Activated CD4-positive, alpha-beta memory T cell treated with anti-CD3 and anti-CD28 coated beads, Interleukin-2, amount 10 ng/mL, durations not matched to agents 7 days and 5 days (primary cell): ENCODE measurements at places on chromosomes 12 and 14.

- H3K27ac ChIP-seq: no peak overlapping the region
- no peak overlapping the region for H3K4me3 ChIP-seq
- peaks cover 27% of the 10 kb centered on the region for H3K36me3 ChIP-seq
- H3K27me3 ChIP-seq: no peaks in the 10 kb centered on the region
- peaks cover 38% of the 10 kb centered on the region for H3K4me1 ChIP-seq
These were observed 3.1 kb upstream of the AP4S1 start for GRCh38 chr14:31022386-31022785.

- H3K27ac ChIP-seq: no peak overlapping the region
- H3K36me3 ChIP-seq: no peaks in the 10 kb centered on the region
- peaks cover 24% of the 10 kb centered on the region for H3K27me3 ChIP-seq
- no peak for DNase-seq
These were observed 50.2 kb upstream of the OTX2 start for GRCh38 chr14:56860441-56860840.

DNA sequence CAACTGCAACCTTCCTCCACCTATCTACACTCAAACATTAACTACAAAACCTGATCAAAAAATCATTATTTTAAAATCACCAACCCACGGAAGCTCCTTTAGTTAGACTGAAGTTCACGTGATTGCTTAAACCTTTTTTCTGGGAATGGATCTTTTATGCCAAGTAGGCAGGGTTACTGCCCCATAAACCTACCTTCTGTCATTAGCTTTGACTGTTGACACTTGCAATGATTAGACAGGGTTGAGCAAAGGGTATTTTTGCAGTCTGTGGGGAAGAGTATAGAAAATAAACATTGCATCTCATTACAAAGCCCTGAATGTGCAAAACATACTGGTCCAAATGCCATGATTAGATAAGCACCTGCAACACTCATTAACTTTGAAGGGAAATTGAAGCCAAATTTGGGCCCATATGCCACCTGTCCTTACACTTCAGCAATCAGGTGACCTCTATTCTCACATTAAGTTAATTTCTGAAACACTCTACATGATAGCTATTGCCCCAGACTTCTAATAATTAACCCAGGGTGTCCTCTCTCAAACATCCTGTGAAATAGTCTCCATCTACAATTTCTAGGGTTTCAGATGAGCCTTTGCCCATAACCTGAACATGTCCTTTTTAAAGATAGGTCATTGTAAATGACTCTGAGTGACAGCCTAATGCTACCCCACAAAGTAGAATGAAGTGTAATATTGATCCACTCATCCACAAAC is 156.0 kb upstream of the PLEKHG7 start:
- H3K36me3 ChIP-seq: peaks cover 11% of the 10 kb centered on the region
- no peaks in the 10 kb centered on the region for H3K27me3 ChIP-seq
- no peak overlapping the region for H3K4me3 ChIP-seq
- no peak overlapping the region for H3K27ac ChIP-seq
- no peak for DNase-seq

- H3K4me1 ChIP-seq: no peaks in the 10 kb centered on the region
- no peaks in the 10 kb centered on the region for H3K27me3 ChIP-seq
- no peak overlapping the region for H3K4me3 ChIP-seq
These were observed 91.6 kb upstream of the PTPRQ start for GRCh38 chr12:80352474-80352873.

DNA sequence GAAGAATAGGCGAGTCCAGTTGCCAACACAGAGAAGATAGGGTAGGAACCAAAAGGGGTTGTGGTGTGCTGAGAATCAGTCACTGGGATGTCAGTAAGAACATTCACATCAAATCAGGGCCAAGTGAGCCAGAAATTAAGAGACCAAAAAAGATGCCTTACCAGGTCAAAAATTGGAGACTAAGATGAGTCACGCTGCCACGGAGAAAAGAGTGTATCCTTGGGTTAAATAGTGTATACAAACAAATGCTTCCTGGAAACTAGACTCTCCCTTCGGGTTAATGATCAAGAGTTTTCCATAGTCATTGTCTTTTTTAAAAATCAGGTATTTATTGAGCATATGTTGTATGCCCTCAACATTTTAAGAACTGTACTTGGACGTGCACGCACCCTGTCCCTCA is 45.2 kb upstream of the BAZ1A start:
- H3K36me3 ChIP-seq: peaks cover 3% of the 10 kb centered on the region
- DNase-seq: no peak
- H3K27me3 ChIP-seq: no peaks in the 10 kb centered on the region
- H3K4me1 ChIP-seq: no peaks in the 10 kb centered on the region

- H3K27ac ChIP-seq: no peak overlapping the region
- no peak for DNase-seq
- no peaks in the 10 kb centered on the region for H3K36me3 ChIP-seq
- no peak overlapping the region for H3K4me3 ChIP-seq
- peaks cover 2% of the 10 kb centered on the region for H3K4me1 ChIP-seq
These were observed 6.0 kb upstream of the AMN start for GRCh38 chr14:102916347-102917055.

DNA sequence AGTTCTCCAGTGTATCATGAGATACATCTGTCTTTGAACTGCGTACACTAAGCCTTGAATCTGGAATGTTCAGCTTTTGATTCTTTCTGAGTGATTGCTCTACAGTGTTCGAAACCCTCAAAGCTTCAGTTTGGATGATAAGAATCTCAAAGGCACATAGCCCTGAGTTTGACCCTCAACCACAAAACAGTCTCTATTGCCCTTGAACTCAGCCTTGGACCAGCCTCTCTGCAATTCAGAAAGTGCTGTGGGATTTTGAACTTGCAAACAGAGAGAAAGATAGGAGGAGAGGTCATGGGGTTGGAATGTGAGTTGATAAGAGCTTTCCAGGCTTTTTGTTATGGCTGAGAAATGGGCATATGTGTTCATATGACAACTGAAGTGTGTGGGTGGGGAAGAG is 100.3 kb downstream of the MYRFL start:
- H3K27ac ChIP-seq: no peak overlapping the region
- no peak overlapping the region for H3K4me3 ChIP-seq
- H3K36me3 ChIP-seq: no peaks in the 10 kb centered on the region
- H3K27me3 ChIP-seq: peaks cover 9% of the 10 kb centered on the region
- peaks cover 8% of the 10 kb centered on the region for H3K4me1 ChIP-seq

DNA sequence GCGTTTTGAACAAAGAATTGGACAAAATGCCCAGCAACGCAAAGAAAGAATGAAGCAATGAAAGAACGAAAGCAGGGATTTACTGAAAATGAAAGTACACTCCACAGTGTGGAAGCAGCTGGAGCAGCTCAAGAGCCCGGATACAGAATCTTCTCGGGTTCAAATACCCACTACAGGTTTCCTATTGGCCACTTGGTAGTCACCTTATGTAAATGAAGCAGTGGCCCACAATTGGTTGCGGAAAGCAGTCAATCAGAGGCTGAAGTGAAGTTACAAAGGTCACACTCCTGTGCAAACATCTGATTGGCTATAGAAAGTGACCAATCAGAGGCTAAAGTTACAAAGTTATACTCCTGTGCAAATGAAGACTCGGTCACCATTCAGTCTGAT is 15.0 kb upstream of the PPP1R13B start:
- DNase-seq: no peak
- H3K27me3 ChIP-seq: peaks cover 4% of the 10 kb centered on the region
- no peaks in the 10 kb centered on the region for H3K4me1 ChIP-seq

DNA sequence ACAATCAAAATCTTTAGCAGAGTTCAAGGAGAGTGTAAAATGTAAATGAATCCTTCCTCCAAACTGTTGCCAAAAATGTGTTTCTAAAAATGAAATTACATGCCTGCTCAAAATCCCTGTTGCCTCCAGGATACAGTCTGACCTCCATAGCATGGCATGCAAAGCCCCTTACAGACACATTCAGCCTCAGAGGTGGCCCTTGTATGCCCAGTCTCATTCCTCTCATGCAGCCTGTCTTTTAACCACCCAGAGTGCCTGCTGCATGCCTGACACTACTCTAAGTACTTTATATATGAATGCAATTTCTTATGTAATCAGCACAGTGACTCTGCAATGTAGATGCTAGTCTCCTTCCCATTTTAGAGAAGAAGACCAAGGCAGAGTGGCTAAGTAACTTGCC is 24.4 kb upstream of the PTPRQ start:
- H3K4me3 ChIP-seq: no peak overlapping the region
- H3K27me3 ChIP-seq: no peaks in the 10 kb centered on the region
- DNase-seq: no peak
- H3K4me1 ChIP-seq: no peaks in the 10 kb centered on the region
- no peaks in the 10 kb centered on the region for H3K36me3 ChIP-seq

- H3K27ac ChIP-seq: no peak overlapping the region
- peaks cover 8% of the 10 kb centered on the region for H3K27me3 ChIP-seq
- DNase-seq: no peak
These were observed 13.6 kb upstream of the CDCA4 start for GRCh38 chr14:105034315-105035039.

GRCh38 chr14:50599700-50600444 is 39.9 kb downstream of the ATL1 start:
- no peak overlapping the region for H3K4me3 ChIP-seq
- no peak for DNase-seq
- H3K36me3 ChIP-seq: no peaks in the 10 kb centered on the region
- H3K27me3 ChIP-seq: no peaks in the 10 kb centered on the region
- H3K27ac ChIP-seq: no peak overlapping the region

GRCh38 chr14:55583942-55584468 is 4.0 kb downstream of the KTN1 start:
- no peaks in the 10 kb centered on the region for H3K27me3 ChIP-seq
- DNase-seq: no peak
- H3K4me3 ChIP-seq: no peak overlapping the region
- H3K36me3 ChIP-seq: peaks cover 3% of the 10 kb centered on the region
- no peak overlapping the region for H3K27ac ChIP-seq

GRCh38 chr14:94701861-94702370 is 68.0 kb downstream of the GSC start:
- H3K36me3 ChIP-seq: no peaks in the 10 kb centered on the region
- DNase-seq: no peak
- H3K4me3 ChIP-seq: no peak overlapping the region
- H3K27ac ChIP-seq: no peak overlapping the region
- H3K4me1 ChIP-seq: no peaks in the 10 kb centered on the region

DNA sequence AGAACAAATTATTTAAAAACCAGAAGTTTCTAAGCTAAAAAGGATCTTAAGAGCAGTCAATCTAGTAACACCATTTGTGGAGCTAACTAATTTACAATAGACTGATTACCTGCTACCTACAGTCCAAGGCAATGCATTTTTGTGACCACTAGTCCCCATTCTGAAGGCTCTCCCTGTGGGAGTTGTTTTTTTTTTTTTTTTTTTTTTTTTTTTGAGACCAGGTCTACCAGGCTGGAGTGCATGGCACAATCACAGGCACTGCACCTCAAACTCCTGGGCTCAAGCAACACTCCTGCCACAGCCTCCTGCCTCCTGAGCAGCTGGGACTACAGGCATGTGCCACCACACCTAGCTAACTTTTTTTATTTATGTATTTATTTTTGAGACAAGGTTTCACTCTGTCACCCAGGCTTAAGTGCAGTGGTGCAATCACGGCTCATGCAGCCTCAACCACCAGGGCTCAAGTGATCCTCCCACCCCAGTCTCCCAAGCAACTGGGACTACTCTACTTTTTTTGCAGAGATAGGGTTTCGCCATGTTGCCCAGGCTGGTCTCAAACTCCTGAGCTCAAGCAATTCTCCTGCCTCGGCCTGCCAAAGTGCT is 3.9 kb downstream of the GNPTAB start:
- no peak for DNase-seq
- H3K4me1 ChIP-seq: peaks cover 72% of the 10 kb centered on the region
- no peak overlapping the region for H3K27ac ChIP-seq
- H3K36me3 ChIP-seq: peaks cover 6% of the 10 kb centered on the region
- H3K4me3 ChIP-seq: no peak overlapping the region

- H3K4me1 ChIP-seq: no peaks in the 10 kb centered on the region
- peaks cover 45% of the 10 kb centered on the region for H3K27me3 ChIP-seq
- no peak overlapping the region for H3K27ac ChIP-seq
These were observed 13.0 kb downstream of the TBX5 start for GRCh38 chr12:114392909-114393308.

- no peak for DNase-seq
- H3K4me3 ChIP-seq: no peak overlapping the region
- H3K4me1 ChIP-seq: peaks cover 13% of the 10 kb centered on the region
- H3K36me3 ChIP-seq: peaks cover 49% of the 10 kb centered on the region
- H3K27me3 ChIP-seq: no peaks in the 10 kb centered on the region
These were observed 93.8 kb upstream of the MON2 start for GRCh38 chr12:62372825-62373224.

DNA sequence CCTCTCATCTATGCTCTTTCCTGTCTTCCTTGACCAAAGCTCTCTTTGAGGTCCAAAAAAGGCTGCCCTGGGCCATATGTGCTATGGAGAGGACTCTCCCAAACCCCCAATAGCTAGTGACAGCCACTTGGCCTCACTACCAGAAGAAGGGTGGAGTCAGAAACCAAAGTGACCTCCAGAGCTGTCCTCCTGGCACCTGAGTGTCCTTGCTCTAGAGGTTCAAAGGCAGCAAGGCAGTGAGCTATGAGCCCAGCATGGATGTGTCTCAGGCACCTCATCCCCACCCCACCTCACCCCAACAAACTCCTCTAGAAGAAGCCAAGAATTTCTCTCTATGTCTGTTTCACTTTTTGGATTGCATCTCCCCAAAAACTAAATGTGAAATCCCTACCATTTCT is 4.1 kb upstream of the AQP5 start:
- peaks cover 4% of the 10 kb centered on the region for H3K36me3 ChIP-seq
- peaks cover 7% of the 10 kb centered on the region for H3K4me1 ChIP-seq
- H3K27ac ChIP-seq: no peak overlapping the region
- no peak overlapping the region for H3K4me3 ChIP-seq
- no peak for DNase-seq

- no peak for DNase-seq
- peaks cover 33% of the 10 kb centered on the region for H3K4me1 ChIP-seq
- no peaks in the 10 kb centered on the region for H3K27me3 ChIP-seq
- H3K4me3 ChIP-seq: no peak overlapping the region
- peaks cover 21% of the 10 kb centered on the region for H3K36me3 ChIP-seq
These were observed 88.4 kb downstream of the PCNX1 start for GRCh38 chr14:70995671-70996070.

GRCh38 chr14:87160989-87161388 is 832.0 kb downstream of the GALC start:
- no peaks in the 10 kb centered on the region for H3K27me3 ChIP-seq
- H3K27ac ChIP-seq: no peak overlapping the region
- H3K4me1 ChIP-seq: no peaks in the 10 kb centered on the region
- H3K36me3 ChIP-seq: no peaks in the 10 kb centered on the region

DNA sequence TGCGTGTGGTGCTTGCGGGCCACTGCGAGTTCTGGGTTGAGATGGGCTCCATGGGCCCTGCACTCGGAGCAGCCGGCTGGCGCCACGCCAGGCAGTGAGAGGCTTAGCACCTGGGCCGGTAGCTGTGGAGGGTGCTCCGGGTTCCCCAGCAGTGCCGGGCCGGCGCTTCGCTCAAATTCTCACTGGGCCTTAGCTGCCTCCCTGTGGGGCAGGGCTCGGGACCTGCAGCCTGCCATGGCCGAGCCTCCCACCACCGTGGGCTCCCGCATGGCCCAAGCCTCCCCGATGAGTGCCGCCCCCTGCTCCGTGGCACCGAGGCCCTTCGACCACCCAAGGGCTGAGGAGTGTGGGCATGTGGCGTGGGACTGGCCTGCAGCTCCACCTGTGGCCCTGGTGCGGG is 375.7 kb downstream of the NELL2 start:
- no peaks in the 10 kb centered on the region for H3K4me1 ChIP-seq
- no peak overlapping the region for H3K4me3 ChIP-seq
- no peak overlapping the region for H3K27ac ChIP-seq
- H3K36me3 ChIP-seq: no peaks in the 10 kb centered on the region
